ENCODE measurements at places on chromosomes 12 and 14. TPM values are rescaled to one million over a fixed set of nuclear protein-coding genes. Genes with fewer than 3 reads are reported as not detected.

GDF3 gene
- not detected for total RNA-seq

KRT82 gene
- not detected for total RNA-seq

LTB4R gene
- 9.3 TPM for total RNA-seq

RNF10 gene
- 142 TPM for total RNA-seq

IL22 gene
- 0.31 TPM for total RNA-seq

GRCh38 chr14:34205799-34206198 lies 254.9 kb upstream of the EGLN3 start:
- H3K4me3 ChIP-seq = no peak overlapping the region
- no peaks in the 10 kb centered on the region for H3K36me3 ChIP-seq
- DNase-seq = no peak

GRCh38 chr12:16763901-16764300 lies 157.9 kb upstream of the LMO3 start:
- DNase-seq = no peak
- no peak overlapping the region for H3K4me3 ChIP-seq
- no peak overlapping the region for H3K27ac ChIP-seq
- no peaks in the 10 kb centered on the region for H3K4me1 ChIP-seq
- H3K36me3 ChIP-seq = no peaks in the 10 kb centered on the region

GRCh38 chr12:14968478-14968877 lies 4.4 kb upstream of the PDE6H start:
- no peak for DNase-seq
- peaks cover 54% of the 10 kb centered on the region for H3K4me1 ChIP-seq
- H3K27ac ChIP-seq = no peak overlapping the region
- H3K4me3 ChIP-seq = no peak overlapping the region

GRCh38 chr14:90491911-90492531 lies 95.2 kb downstream of the CALM1 start:
- H3K36me3 ChIP-seq = no peaks in the 10 kb centered on the region
- H3K27me3 ChIP-seq = no peaks in the 10 kb centered on the region

DNA sequence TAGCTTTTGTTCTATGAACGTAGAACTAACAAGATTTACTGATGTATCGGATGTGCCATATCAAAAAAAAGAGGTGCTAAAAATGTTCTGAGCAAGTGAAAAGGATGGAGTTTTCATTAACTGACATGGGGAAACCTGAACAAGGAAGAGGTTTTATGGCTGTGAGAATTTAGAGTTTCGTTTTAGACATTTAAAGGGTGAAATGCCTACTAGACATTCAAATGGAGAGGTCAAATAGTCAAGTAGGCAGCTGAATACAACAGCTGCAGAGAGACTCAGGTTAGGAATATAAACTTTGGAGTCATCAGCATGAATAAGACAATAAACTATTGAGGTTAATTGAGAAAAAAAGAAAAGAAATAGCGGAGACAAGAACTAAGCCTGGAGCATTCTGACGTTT lies 364.9 kb upstream of the GARIN6 start:
- H3K27me3 ChIP-seq = no peaks in the 10 kb centered on the region
- DNase-seq = no peak
- H3K4me1 ChIP-seq = no peaks in the 10 kb centered on the region
- no peaks in the 10 kb centered on the region for H3K36me3 ChIP-seq
- H3K4me3 ChIP-seq = no peak overlapping the region
- no peak overlapping the region for H3K27ac ChIP-seq

DNA sequence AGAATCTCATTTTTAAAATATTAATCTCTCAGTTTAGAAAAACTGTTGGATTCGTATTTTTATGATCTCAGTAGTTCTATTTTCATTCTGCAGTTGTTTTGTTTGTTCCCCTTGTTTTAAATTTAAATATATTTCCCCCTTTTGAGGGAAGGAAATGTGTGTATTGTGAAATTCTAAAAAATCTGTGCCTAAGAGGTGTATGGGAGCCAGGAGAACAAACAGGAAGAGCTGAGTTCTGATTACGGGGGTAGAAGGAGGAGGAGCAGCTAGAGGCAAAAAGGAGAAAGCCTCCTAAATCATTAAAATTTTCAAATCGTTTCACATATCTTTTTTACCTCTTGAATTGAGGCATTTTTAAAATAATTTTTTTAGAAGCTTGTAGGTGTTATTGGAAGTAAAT lies 2.3 kb downstream of the RDH12 start:
- H3K27me3 ChIP-seq = no peaks in the 10 kb centered on the region
- H3K4me1 ChIP-seq = no peaks in the 10 kb centered on the region
- H3K4me3 ChIP-seq = no peak overlapping the region
- H3K27ac ChIP-seq = no peak overlapping the region

- peak overlapping the region; percentile 100 for H3K27ac ChIP-seq
- no peak for DNase-seq
- peak overlapping the region; percentile 96 for H3K4me3 ChIP-seq
- peaks cover 3% of the 10 kb centered on the region for H3K27me3 ChIP-seq
- H3K4me1 ChIP-seq = peaks cover 42% of the 10 kb centered on the region
- H3K36me3 ChIP-seq = peaks cover 48% of the 10 kb centered on the region
Observed at GRCh38 chr14:68794851-68795596, 2.2 kb upstream of the ZFP36L1 start.

- peaks cover 34% of the 10 kb centered on the region for H3K27me3 ChIP-seq
- H3K27ac ChIP-seq = no peak overlapping the region
- no peak overlapping the region for H3K4me3 ChIP-seq
- H3K36me3 ChIP-seq = no peaks in the 10 kb centered on the region
- DNase-seq = no peak
Observed at GRCh38 chr12:49287876-49288275, 7.1 kb upstream of the PRPH start.

DNA sequence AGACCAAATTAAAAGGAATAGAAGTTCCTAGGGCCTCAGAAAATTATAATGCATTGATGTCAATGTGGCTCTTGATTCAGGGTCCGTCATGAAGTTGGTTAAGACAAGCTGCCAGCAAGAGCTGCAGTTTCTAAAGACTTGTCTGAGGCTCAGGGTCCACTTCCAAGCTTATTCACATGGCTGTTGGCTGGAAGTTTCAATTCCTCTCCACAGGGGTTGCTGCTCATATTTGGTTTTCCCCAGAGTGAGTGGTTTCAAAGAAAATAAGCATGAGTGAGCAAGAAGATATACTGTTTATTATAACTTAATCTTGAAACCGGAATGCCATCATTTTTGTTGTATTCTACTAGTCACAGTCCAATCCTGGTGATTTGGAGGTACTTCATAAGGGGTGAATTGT lies 1247.4 kb downstream of the LRFN5 start:
- H3K4me1 ChIP-seq = no peaks in the 10 kb centered on the region
- no peak overlapping the region for H3K27ac ChIP-seq
- no peak overlapping the region for H3K4me3 ChIP-seq

DNA sequence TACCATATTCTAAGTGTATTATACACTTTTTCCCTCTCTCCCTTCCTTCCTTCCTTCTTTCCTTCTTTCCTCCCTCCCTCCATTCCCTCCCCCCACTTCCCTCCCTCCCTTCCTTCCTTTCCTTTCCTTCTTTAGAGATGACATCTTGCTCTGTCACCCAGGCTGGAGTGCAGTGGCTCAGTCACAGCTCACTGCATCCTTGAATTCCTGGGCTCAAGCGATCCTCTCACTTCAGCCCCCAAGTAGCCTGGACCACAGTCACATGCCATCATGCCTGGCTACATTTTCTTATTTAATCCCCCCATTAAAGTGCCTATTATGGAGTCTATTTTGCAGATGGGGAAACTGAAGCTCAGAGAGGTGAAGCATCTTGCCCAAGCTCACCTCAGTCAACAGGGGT lies 55.0 kb downstream of the SVOP start:
- H3K36me3 ChIP-seq = no peaks in the 10 kb centered on the region
- H3K4me1 ChIP-seq = no peaks in the 10 kb centered on the region
- no peak for DNase-seq
- peaks cover 22% of the 10 kb centered on the region for H3K27me3 ChIP-seq
- no peak overlapping the region for H3K4me3 ChIP-seq

GRCh38 chr14:93103392-93104080 lies 12.2 kb downstream of the ITPK1 start:
- no peaks in the 10 kb centered on the region for H3K36me3 ChIP-seq
- peak overlapping the region; percentile 88 for H3K27ac ChIP-seq
- peak; percentile 80 for DNase-seq
- peak overlapping the region; percentile 59 for H3K4me3 ChIP-seq
- no peaks in the 10 kb centered on the region for H3K27me3 ChIP-seq

GRCh38 chr12:51895378-51896135 lies 7.7 kb downstream of the ANKRD33 start:
- DNase-seq = no peak
- H3K4me3 ChIP-seq = no peak overlapping the region
- H3K27ac ChIP-seq = no peak overlapping the region
- no peaks in the 10 kb centered on the region for H3K27me3 ChIP-seq
- H3K4me1 ChIP-seq = no peaks in the 10 kb centered on the region

Data from activated naive CD8-positive, alpha-beta T cell treated with anti-CD3 and anti-CD28 coated beads for 36 hours (primary cell).